ENCODE measurements at places on chromosomes 5 and 9.
A peak's percentile ranks its signal among the peaks of the same experiment; 100 is the strongest.

- DNase-seq = peak; percentile 63
Observed at GRCh38 chr5:135486131-135487036, 34.2 kb upstream of the TIFAB start.

GRCh38 chr5:73946278-73946677 is 320.3 kb downstream of the ARHGEF28 start:
- DNase-seq = no peak

GRCh38 chr9:109602987-109603386 is 104.9 kb upstream of the PTPN3 start:
- DNase-seq = no peak

DNA sequence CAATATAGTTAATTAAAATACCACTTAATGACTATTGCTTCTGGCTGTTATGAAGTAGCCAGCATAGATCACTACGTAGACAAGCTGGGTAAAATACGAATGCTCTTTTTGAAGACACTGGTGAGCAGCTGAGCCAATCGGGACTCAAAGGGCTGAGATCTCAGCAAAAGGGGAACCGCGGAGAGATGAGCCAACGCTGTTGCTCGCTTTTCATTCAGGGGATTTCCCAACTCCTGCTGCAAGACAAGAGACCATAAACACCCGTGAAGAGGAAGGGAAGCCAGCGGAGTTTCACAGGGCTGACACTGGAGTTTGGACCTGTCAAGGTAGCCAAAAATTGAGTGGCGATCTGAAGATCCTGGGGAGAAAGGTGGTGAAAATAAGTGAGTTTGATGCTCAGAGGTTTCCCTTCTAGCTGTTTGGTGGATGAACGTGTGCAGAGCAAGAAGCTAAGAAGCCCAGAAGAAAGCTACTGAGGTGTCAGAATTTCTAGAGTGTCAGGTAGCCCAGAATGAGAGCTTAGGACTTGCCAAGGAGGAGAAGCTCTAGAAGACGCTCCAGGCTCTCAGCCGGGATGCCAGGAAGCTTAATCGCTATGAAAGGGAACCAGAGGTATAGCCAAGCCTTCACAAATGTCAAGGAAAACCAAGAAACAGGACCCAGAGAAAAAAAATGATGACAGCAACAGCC is 79.6 kb upstream of the RNU6ATAC start:
- peak; percentile 77 for DNase-seq

- DNase-seq = no peak
Observed at GRCh38 chr9:17083258-17083657, 51.6 kb upstream of the CNTLN start.

- DNase-seq = peak; percentile 50
Observed at GRCh38 chr9:93958819-93959682, 3.9 kb upstream of the BARX1 start.

DNA sequence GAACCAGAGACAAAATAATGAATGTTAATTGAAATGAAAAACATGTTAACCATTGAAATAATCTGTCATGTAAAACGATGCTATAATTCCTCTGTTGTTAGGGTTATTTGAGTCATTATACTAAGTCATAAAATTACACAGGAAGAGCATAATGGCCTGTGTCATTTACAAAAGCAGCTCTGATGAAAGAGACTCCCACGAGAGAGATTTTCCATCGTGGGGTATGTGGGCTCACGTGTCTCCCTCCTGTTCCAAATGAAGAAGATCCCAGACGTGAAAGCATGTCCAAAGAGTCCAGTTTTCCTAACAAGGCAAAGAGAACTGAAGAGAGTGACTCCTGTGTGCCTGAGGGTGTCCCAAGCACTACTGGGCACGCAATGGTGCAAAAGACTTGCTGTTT is 379.8 kb downstream of the SPOCK1 start:
- DNase-seq = no peak

DNA sequence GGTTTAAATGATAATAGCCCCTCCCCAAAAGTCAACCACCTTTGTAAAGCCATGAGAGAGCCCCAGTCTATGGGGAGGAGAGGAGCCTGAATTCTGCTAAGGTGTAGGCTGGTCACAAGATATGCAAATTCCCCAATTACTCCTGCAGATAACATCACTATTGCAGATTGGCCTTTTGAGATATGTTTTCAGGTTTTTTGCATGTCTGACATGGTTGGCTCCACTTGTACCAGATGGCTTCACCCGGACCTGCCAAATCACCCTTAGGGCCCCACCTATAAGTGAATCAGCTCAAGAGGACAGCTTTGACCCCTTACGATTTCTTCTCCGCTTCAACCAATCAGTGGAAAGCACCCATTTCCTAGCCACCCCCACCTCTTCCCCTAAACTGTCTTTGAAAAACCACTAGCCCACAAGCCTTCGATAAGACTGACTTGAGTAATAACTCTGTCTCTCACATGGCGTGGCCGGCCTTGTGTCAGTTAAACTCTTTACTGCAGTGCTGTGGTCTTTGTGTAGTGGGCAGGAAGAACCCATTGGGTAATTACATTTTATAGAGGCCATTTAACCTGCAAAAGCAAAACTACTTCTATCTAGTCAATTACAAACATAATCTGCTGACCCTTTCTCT is 69.7 kb downstream of the PRLR start:
- DNase-seq = peak; percentile 81

- peak; percentile 25 for DNase-seq
Observed at GRCh38 chr5:54460181-54460919, 4.9 kb downstream of the HSPB3 start.

GRCh38 chr9:101652601-101653175 is 57.9 kb upstream of the PPP3R2 start:
- no peak for DNase-seq

GRCh38 chr5:14399054-14399692 is 182.4 kb upstream of the OTULINL start:
- peak; percentile 82 for DNase-seq
